Activated CD4-positive, alpha-beta T cell treated with anti-CD3 and anti-CD28 coated beads for 24 hours (primary cell): ENCODE measurements at places on chromosomes 7 and 10.

GRCh38 chr7:32618987-32619386 lies 123.7 kb downstream of the AVL9 start:
- DNase-seq, result no peak

GRCh38 chr7:126449611-126450268 lies 803.0 kb downstream of the GRM8 start:
- DNase-seq, result no peak

- DNase-seq, result no peak
These were observed 35.5 kb downstream of the DLD start for GRCh38 chr7:107926481-107926880.

- no peak for DNase-seq
These were observed 401 bp downstream of the LRRC27 start for GRCh38 chr10:132332433-132332754.

DNA sequence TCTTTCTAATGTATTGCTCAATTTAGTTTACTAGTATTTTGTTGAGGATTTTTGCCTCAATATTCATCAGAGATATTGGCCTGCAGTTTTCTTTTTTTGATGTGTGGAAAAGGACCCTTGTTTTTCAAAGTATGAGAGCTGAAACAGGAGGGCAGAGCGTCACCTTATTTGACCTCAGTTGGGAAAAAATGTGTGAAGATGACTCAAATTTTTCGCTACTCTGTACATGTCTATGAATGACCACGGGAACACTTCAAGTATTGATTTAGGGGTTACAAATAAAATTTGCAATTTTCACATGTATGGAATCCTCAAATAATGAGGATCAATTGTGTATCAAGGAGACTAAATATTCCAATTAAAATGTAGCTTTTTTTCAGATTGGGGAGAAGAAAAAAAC lies 103.1 kb downstream of the ZFAND4 start:
- no peak for DNase-seq
